Peyer's patch (tissue), 4 donors: ENCODE measurements at places on chromosomes 1 and 21. TPM values are rescaled to one million over a fixed set of nuclear protein-coding genes. Genes with fewer than 3 reads are reported as not detected.

DNA sequence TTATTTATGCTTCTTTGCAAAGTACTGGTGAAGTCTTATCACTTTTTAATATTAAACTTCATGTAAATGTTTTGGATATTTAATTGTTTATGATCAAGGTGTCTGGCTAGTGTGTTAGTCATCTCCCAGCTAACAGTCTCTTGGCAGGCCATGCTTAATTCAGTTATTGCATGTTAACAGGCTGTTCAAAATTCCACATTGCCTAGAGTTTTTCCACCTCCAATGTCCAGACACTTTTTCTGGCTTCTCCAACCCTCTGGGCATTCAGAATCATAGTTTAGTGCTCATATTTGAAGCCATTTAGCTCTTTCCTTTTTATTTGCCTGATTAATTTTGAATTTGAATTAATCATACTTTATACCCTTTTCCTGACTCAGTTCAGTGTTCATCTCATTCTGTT lies 69.2 kb downstream of the OLFML2B start:
- H3K4me3 ChIP-seq, result no peak overlapping the region
- H3K36me3 ChIP-seq, result no peaks in the 10 kb centered on the region
- no peaks in the 10 kb centered on the region for H3K27me3 ChIP-seq

- no peaks in the 10 kb centered on the region for H3K4me1 ChIP-seq
- DNase-seq, result no peak
- no peaks in the 10 kb centered on the region for H3K27me3 ChIP-seq
- no peak overlapping the region for H3K27ac ChIP-seq
- H3K4me3 ChIP-seq, result no peak overlapping the region
Observed at GRCh38 chr1:221439008-221439746, 302.7 kb downstream of the DUSP10 start.

DNA sequence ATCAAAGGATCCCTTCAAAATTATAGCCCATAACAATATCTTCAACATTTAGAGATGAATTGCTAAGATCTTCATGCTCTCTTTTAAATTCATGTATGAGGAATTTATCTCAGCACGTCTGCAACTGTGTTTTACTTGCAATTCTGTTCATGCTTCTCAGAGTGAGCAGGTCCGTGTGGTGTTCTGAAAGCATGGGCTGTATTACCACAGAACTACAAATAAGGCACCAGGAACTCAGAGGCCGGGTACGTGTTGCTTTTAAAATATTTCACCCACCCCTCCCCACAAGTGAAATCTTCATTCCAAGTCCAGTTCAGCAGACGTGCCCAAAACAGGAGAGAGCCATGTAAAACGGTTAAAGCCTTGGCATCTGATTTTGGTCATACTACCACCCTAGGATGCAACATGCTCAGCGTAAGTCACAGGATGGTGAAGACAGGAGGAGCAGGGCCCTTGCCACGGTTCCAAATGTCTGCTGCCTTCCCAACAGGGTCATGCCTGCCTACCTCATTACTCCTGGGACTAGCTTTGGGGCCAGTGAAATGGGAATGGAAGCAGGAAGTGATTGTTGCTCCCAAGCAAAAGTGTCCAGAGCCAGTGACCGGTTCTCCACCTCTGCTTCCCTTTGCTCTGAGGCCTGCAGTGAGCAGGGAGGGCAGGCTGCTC lies 133.7 kb downstream of the PTPN14 start:
- H3K4me3 ChIP-seq, result no peak overlapping the region
- no peaks in the 10 kb centered on the region for H3K4me1 ChIP-seq
- no peak for DNase-seq
- H3K36me3 ChIP-seq, result no peaks in the 10 kb centered on the region

ANKRD45 gene
- total RNA-seq, result not detected

GRCh38 chr1:185445594-185445993 lies 128.6 kb upstream of the IVNS1ABP start:
- H3K27me3 ChIP-seq, result no peaks in the 10 kb centered on the region
- no peak overlapping the region for H3K27ac ChIP-seq
- DNase-seq, result no peak
- no peaks in the 10 kb centered on the region for H3K4me1 ChIP-seq
- H3K36me3 ChIP-seq, result no peaks in the 10 kb centered on the region

DNA sequence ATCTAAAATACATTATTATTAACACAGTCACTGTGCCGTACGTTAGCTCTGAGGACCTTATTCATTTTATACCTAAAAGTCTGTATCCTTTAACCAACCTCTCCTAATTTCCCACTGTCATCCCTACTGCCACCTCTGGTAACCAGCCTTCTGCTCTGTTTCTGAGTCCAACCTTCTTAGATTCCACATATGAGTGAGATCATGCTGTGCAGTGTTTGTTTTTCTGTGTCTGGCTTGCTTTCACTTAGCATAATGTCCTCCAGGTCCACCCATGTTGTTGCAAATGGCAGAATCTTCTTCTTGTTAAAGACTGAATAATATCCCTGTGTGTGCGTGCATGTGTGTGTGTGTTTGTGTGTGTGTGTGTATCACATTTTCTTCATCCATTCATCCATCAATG lies 64.2 kb downstream of the ETS2 start:
- H3K27ac ChIP-seq, result no peak overlapping the region
- DNase-seq, result no peak
- H3K36me3 ChIP-seq, result no peaks in the 10 kb centered on the region
- H3K4me1 ChIP-seq, result no peaks in the 10 kb centered on the region

- no peaks in the 10 kb centered on the region for H3K36me3 ChIP-seq
- peaks cover 4% of the 10 kb centered on the region for H3K27me3 ChIP-seq
- no peak overlapping the region for H3K4me3 ChIP-seq
- no peaks in the 10 kb centered on the region for H3K4me1 ChIP-seq
- no peak overlapping the region for H3K27ac ChIP-seq
- no peak for DNase-seq
Observed at GRCh38 chr1:173666646-173667045, 3.0 kb downstream of the ANKRD45 start.
